ENCODE measurements at places on chromosomes 1 and 21. TPM values are rescaled to one million over a fixed set of nuclear protein-coding genes. Genes with fewer than 3 reads are reported as not detected.

The OVAAL gene
- not detected for total RNA-seq

The EDEM3 gene
- 20.4 TPM for total RNA-seq

The HSF2BP gene
- 1.0 TPM for total RNA-seq

The PTPN22 gene
- 70.1 TPM for total RNA-seq

The PRR9 gene
- not detected for total RNA-seq

The WNT4 gene
- total RNA-seq, result not detected
